ENCODE measurements at places on chromosomes 5 and 9.

- no peak for DNase-seq
Measured at GRCh38 chr5:172453986-172454357, 353 bp downstream of the SH3PXD2B start.

DNA sequence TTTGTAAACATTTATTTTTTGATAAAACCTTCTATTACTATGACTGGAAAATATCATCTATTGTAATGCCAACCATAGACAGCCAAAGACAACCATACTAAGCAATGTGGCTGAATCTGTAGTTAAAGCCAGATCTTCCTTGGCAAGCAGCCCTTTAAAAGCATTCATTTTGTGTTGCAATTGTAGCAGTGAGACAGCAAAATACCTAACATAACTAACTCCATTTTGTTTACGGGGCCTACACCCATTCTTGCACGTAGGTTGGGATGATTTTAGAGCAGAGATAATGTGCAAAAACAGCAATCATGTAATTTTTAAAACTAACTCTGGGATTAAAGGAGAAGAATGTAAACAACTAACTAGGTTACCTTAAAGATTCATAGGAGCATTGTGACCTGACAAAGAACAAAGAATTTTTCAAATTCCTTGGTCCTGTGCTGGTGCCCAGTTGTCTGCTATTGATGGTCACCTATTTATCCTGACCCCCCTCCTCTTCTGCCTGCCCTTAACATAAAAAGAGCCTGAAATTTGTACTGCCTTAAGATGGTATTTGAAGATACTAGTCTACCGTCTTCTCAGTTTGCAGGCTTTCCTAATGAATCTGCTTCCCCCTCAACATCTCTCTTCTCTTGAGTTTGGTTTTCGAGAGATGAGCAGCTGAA, 10.6 kb downstream of the IFNA1 start:
- no peak for DNase-seq

- DNase-seq = no peak
Measured at GRCh38 chr5:285991-286557, 14.6 kb downstream of the PDCD6 start.

DNA sequence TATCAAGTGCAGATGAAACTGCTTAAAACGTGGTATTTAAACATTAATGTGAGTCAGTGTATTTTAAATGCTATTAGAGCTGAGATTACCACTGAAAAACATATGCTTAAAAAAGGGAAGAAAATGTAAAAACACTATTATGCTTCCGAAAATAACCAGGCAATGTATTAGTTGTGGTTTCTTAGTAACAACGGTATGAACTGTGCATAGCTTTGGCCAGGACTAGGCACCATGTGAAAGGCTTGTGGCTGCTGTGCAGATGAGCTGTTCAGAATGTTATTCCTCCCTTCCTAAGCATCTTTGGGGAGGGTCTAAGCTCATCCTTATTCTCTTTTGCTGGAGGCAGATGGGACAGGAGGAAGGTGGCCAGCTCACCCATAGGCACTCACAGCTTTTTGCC, 84.9 kb downstream of the NTRK2 start:
- no peak for DNase-seq

DNA sequence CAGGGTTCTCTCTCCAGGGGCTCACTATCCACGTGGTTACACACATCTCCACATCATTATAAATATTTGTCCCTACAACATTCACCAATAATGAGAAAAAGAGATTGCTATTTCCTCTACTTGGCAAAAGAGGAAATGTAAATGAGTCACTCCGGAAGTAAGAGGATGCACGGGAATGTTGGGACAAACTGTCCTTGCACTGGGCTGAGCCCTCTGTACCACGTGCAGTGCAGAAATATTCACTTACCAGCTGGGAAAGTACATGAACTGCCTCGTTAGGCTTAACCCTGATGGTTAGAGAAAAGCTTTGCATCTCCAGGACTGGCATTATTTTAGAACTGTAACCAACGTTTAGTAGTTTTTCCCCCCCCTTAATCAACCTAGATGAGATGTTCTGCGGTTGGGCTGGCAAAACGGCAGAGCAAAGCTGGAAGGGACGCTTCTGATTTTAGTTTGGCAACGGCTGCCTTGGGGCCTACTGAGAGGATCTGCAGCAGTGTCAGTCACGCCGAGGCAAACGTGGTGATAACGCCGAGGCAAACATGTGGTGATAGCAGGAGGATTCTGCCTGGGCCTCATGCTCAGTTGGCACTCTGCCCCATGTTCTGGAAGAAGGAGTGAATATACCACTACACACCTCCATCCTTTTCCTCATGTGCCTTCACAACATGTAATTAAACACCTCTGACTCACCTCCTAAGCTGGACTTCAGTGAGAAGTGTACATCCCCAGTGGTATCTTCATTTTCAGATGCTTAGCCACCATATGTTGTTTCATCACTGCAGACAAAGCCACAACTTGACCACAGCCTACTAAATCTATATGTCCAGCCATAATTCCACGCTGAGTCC, 661.4 kb upstream of the KLF4 start:
- no peak for DNase-seq

- DNase-seq = no peak
Measured at GRCh38 chr5:2110137-2110933, 227.6 kb upstream of the IRX4 start.

GRCh38 chr9:86257391-86257790, 2.1 kb downstream of the C9orf153 start:
- no peak for DNase-seq

DNA sequence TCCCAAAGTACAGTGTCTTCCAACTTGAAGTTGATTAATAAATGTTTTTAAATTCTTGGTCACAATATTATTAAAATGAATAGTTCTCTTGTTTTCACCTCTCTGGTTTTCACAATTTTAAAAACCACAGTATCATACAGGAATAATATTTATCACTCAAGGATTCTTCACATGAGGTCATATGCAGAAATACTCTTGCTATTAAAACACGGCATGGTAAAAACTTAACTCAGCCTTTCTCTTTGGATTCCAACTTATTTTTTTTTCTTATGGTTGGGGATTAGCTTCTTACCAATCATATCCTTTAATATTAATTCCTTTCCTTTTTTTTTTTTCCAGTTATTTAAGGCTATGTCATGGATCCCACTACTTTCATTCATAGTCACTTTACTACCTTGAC, 289.4 kb downstream of the ADAMTS6 start:
- no peak for DNase-seq

GRCh38 chr5:170287532-170287931, 10.0 kb downstream of the LCP2 start:
- DNase-seq = no peak

GRCh38 chr5:169494941-169495548, 88.5 kb upstream of the SPDL1 start:
- no peak for DNase-seq

DNA sequence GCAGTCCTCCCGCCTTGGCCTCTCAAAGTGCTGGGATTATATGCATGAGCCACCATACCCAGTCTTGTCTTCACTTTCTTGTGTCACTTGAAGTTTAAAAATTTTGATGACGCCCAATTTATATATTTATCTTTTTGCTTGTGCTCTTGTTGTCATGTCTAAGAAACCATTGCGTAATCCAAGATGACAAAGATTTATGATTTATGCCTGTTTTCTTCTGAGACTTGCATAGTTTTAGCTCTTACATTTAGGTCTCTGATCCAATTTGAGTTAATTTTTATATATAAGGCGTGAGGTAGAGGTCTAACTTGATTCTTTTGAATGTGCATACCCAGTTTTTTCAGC, 18.6 kb downstream of the ANKHD1 start:
- no peak for DNase-seq

DNA sequence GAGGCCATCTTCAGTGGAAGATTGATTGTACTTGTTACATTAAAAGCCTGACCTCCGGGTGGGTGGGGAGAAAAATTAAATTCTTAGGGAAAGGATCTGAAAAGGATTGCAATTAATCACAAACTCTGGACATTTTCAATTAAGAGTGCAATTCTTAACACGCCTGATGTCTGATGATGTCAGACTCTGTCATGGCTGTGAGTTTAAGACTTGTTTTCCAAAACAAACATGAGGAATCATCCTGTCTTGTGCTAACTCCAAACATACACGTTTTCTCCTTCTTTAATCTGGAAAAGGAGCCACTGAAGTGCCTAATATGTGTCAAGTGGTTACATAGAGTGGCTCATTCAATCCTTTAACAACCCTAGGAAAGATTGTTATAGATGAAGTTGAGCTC, 60.4 kb upstream of the SMIM23 start:
- no peak for DNase-seq

DNA sequence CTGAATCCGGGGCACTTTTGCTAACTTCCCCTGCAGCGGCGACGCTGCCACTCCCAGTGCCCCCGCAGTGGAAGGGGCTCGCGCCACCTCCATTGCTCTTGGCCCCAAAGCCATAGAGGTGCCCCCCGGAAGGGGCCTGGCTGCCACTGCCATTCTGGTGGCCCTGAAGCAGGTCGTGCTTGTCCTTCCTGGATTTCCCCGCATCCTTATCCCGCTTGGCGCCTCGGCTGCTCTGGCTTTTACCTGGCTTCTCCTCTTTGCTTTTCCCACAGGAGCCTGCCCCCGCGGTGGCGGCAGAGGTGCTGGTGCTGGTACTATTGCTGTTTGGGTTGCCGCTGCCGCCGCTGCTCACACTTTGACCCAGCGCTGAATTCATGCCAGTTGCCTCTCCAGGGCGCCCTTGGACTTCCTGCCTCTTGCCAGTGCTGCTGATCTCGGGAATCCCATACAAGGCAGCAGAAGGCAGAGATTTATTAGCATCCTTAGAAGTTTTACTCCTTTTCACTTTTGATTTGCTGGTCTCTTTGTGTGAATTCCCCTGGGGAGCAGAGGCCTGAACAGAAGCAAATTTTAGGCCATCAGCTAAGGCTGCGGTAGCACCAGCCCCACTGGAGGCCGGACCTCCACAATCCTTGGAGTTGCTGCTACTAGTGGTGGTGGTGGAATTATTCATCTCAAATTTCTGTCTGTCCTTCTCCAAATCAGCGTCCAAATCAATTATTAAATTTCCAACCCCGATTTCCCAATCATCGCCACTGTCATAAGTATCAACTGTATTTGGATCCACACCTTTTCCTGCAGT, 2.1 kb downstream of the ZNF608 start:
- DNase-seq = no peak

GRCh38 chr9:22382331-22382730, 64.3 kb upstream of the DMRTA1 start:
- no peak for DNase-seq

DNA sequence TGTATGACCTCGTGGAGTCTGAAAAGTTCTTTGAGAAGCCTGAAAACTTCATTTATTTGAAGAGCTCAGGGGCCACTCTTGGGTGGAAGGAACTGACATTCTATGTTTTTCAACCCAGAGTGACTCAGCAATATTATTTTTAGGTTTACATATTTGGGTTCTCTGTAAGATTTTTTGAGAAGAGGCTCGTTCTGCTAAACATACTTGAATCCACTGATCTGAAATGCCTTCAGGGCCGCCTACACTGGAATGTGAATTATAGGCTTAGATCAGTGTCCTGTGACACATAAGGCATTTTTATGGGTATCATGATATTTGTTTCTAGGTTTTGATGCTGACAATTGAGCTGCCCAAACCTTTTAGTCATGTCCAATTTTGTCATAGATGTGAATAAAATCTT, 86.2 kb downstream of the PSAT1 start:
- no peak for DNase-seq

DNA sequence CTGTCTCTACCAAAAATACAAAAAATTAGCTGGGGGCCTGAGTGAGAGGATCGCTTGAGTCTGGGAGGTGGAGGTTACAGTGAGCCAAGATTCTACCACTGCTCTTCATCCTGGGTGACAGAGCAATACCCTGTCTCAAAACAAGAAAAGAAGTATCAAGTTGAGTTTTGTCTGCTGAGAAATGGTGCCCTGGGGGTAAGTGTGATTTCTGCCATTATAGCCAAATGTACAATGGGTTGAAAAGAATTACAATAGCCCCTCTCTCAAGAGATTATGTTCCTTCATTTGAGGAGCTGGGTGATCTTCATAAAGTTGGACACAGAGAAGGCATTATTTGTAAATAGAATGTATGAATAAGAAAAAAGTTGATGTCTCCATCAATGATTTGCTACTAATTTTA, 189.4 kb downstream of the GOLPH3 start:
- no peak for DNase-seq

- no peak for DNase-seq
Measured at GRCh38 chr9:79955300-79955699, 383.5 kb downstream of the TLE4 start.

DNA sequence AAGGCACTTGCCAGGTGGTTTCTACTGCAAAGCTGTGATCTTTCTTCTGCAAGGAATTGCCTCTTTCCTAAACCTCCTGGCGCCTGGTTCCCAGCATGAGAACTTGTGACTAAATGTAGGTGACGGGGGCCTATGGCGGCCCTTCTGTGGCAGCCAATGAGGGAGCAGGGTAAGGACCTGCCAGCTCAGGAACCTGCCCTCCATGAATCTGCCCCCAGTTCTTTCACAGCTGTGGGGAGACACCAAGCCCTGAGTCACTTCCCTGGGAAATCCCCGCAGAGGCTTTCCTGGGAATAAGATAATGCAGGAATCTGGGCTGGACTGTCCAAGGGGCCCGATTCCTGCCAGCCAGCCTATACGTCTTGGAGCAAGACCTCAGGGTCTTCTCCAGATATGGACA, 56.7 kb upstream of the CTNNA1 start:
- no peak for DNase-seq

- DNase-seq = no peak
Measured at GRCh38 chr9:82332774-82333152, 344.2 kb downstream of the SPATA31D1 start.

- no peak for DNase-seq
Measured at GRCh38 chr9:125412166-125412565, 150.5 kb downstream of the GAPVD1 start.

DNA sequence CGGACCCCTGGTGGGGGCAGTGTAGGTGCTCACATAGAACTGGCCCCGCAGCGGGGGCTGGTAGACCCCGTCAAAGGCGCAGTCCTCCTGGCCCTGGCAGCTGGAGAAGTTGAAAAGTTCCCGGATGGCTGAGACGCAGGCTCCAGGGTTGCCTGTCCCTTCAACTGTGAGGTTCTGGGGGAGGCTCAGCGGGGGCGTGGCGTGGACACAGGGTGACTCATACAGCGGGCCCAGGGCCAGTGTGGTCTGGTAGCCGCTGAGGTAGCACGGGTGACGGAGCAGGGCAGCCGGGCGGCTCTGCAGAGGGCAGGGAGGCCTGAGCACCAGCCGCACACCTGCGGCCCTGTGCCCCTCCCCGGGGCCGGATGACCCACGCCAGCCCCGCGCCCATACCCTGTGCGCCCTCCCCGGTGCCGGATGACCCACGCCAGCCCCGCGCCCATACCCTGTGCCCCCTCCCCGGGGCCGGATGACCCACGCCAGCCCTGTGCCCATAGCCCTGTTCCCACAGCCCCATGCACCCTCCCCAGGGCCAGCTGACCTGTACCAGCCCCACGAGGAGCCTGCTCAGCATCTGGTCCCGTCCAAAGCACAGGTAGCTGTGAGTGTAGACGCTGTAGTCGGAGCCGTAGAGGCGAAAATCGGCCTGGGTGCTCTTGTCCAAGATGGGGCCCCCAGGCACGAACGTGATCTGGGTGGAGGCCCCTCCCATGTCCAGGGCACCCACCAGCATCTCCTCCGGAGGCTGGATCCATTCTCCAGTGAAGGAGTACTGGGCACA, 5.0 kb downstream of the ENTPD8 start:
- no peak for DNase-seq

Measured in activated effector memory CD4-positive, alpha-beta T cell treated with Interleukin-2 at 50 U/mL for 16 hours (primary cell).